Liver (tissue), 10 donors: ENCODE measurements at places on chromosomes 13 and 19.

GRCh38 chr13:26784704-26785639 is 24.4 kb upstream of the GPR12 start:
- no peak for DNase-seq

DNA sequence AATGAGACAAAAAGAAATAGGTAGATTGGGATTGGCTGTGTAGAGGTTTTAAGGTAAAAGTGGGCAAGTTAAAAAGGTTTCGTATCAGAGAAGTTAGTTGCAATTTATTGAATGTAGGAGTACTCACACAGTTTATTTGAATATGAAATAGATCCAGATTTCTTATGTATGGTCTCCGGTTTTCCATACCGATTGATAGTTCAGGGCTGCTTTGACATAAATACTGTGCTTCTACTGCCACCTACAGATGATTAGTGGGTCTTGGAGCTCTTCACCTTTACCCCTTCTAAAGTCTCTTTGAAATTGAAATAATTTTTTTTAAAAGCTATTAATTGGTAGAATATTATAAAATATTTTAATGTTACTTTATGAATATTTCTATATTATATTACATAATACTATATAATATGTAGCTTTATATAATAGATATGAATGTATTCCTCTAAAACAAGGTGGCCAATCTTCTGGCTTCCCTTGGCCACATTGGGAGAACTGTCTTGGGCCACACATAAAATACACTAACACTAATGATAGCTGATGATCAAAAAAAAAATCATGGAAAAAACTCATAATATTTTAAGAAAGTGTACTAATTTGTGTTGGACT is 7.7 kb upstream of the GPR18 start:
- no peak for DNase-seq

GRCh38 chr13:90721937-90722336 is 625.5 kb upstream of the MIR17HG start:
- DNase-seq: no peak

- no peak for DNase-seq
Observed at GRCh38 chr19:29690842-29691241, 24.2 kb downstream of the C19orf12 start.

DNA sequence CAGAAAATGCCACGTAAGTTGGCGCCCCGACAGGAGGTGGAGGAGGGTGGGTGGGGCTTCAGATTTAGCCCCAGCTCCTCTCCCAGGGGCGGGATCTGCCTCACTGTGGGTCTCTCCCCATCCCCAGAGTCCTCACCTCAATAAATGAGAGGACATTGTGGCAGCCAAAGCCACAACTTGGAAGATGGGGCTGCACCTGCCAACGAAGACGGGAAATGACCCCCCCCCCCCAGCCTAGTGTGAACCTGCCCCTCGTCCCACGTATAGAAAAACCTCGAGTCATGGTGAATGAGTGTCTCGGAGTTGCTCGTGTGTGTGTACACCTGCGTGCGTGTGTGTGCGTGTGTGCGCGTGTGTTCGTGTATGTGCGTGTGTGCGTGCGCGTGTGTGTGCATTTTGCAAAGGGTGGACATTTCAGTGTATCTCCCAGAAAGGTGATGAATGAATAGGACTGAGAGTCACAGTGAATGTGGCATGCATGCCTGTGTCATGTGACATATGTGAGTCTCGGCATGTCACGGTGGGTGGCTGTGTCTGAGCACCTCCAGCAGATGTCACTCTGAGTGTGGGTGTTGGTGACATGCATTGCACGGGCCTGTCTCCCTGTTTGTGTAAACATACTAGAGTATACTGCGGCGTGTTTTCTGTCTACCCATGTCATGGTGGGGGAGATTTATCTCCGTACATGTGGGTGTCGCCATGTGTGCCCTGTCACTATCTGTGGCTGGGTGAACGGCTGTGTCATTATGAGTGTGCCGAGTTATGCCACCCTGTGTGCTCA is 1.5 kb upstream of the TRAPPC5 start:
- no peak for DNase-seq

GRCh38 chr13:46307554-46307953 is 79.5 kb downstream of the RUBCNL start:
- no peak for DNase-seq

- DNase-seq: no peak
Observed at GRCh38 chr19:46609511-46610412, 8.6 kb downstream of the CALM3 start.

GRCh38 chr19:50568728-50569698 is 778 bp upstream of the LRRC4B start:
- no peak for DNase-seq

DNA sequence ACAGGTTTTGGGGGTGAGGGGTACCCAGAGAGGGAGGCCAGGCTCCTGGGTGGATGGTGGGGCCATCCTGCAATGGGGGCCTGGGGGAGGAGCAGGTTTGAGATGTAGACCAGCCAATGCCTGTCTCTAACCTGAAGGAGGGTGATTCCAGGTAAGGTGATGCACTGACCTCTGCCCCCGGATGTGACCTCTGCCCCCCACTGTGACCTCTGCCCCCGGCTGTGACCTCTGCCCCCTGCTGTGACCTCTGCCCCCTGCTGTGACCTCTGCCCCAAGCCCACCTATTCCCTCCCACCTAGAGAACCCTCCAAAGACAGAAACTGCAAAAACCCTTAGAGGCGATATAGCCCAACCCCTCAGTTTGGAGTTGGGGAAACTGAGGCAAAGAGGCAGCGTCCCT is 10.3 kb upstream of the SPACA4 start:
- no peak for DNase-seq
